ENCODE measurements at places on chromosomes 1 and 21.
A peak's percentile ranks its signal among the peaks of the same experiment; 100 is the strongest.

DNA sequence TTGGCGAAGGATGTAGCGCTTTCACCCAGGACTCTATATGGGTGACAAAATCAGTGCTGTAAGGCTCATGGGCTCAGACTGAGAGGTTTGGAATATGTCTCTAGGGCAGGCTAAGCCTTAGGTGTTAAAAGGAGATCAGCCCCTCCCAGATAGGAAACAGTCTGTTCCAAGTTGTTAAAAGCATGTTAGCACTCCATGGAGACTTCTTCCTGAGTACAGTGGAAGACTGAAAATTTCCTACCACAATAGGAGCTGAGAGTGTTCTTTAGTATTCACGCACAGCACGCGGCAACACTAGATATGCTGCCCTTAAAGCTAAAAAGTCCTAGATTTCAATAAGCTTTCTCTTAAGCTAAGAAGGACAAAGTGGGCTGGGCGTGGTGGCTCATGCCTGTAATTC lies 122.1 kb downstream of the TRABD2B start:
- no peaks in the 10 kb centered on the region for H3K4me1 ChIP-seq
- DNase-seq = no peak
- H3K4me3 ChIP-seq = no peak overlapping the region
- no peaks in the 10 kb centered on the region for H3K36me3 ChIP-seq

GRCh38 chr1:94808669-94809068 lies 11.5 kb upstream of the SLC44A3 start:
- no peak for DNase-seq
- H3K36me3 ChIP-seq = no peaks in the 10 kb centered on the region
- H3K4me3 ChIP-seq = no peak overlapping the region
- no peak overlapping the region for H3K27ac ChIP-seq
- H3K4me1 ChIP-seq = peaks cover 26% of the 10 kb centered on the region

GRCh38 chr1:27481994-27482620 lies 7.9 kb downstream of the WASF2 start:
- H3K36me3 ChIP-seq = peaks cover 34% of the 10 kb centered on the region
- no peak overlapping the region for H3K4me3 ChIP-seq
- H3K27ac ChIP-seq = no peak overlapping the region
- DNase-seq = no peak
- peaks cover 36% of the 10 kb centered on the region for H3K4me1 ChIP-seq
- no peaks in the 10 kb centered on the region for H3K27me3 ChIP-seq

GRCh38 chr1:17239420-17239819 lies 9.5 kb upstream of the PADI3 start:
- H3K4me3 ChIP-seq = no peak overlapping the region
- no peak overlapping the region for H3K27ac ChIP-seq
- no peaks in the 10 kb centered on the region for H3K4me1 ChIP-seq
- H3K36me3 ChIP-seq = no peaks in the 10 kb centered on the region

DNA sequence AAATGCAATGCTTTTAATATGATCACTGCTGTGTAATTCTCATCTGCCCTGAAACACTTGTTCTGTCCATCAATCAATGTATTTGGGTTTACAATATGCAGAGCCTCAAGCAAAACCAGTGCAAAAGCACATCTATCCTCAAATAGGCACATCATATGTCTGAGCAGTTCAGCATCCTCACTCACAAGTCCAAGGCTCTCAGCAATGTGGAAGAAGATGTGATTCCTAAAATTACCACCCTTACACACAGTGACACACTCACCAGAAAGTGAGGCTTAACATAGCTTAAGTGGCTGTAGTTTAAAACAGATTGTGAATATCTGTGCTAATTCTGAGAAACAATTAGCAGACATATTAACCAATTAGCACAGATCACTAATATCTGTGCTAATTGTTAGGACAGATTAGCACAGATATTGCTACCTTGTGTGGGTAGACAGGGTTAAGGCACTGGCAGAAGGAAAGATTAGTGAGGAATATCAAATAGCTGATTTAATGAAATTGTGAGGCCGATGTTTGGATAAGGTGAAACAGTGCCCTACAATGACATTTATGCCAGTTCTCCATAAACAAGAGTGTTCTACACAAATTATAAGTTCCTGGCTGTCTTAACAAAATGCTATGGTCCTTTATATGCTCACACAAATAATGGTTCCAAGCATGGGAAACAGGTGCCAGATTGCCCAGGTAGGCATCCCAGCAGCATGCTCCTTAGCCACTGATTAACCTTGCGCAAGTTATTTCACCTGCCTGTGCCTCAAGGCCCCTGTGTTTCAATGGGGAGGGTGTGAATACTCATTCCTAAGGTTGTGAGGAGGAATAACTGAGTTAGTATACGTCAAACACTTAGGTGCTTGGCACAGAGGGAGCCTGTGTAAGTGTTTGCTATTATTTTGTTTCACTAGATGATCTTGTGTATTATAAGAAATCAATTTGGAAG lies 41.7 kb downstream of the MRPL39 start:
- DNase-seq = no peak
- H3K36me3 ChIP-seq = peaks cover 64% of the 10 kb centered on the region
- H3K27ac ChIP-seq = peak overlapping the region; percentile 96
- peak overlapping the region; percentile 92 for H3K4me3 ChIP-seq
- H3K4me1 ChIP-seq = peaks cover 81% of the 10 kb centered on the region

GRCh38 chr1:70042090-70042731 lies 163.2 kb downstream of the LRRC40 start:
- DNase-seq = no peak
- H3K4me3 ChIP-seq = no peak overlapping the region
- no peaks in the 10 kb centered on the region for H3K27me3 ChIP-seq
- H3K27ac ChIP-seq = no peak overlapping the region
- H3K36me3 ChIP-seq = no peaks in the 10 kb centered on the region

DNA sequence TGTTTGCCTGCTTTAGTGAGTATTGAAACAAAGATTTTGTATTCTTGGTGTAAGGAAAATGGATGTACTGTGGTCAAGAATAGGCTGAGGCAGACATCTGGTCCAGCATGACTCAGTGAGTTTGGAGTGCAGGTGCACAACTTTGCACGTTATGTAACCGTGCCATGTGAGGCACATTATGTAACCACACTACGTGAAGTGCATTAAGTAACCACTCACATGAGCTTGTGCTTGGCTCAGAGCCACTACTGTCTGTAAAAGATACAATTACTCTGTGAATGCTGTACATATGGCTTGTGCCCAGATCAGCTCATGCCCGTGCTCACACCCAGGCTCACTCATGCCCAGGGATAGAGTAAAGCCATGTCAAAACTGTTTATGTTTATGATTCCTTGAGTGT lies 216.8 kb downstream of the CTH start:
- no peak overlapping the region for H3K4me3 ChIP-seq
- no peaks in the 10 kb centered on the region for H3K4me1 ChIP-seq
- no peaks in the 10 kb centered on the region for H3K27me3 ChIP-seq
- no peaks in the 10 kb centered on the region for H3K36me3 ChIP-seq

GRCh38 chr1:53084589-53084971 lies 22.6 kb downstream of the PODN start:
- no peak overlapping the region for H3K27ac ChIP-seq
- H3K36me3 ChIP-seq = no peaks in the 10 kb centered on the region
- H3K4me1 ChIP-seq = no peaks in the 10 kb centered on the region
- H3K27me3 ChIP-seq = no peaks in the 10 kb centered on the region
- no peak for DNase-seq
- H3K4me3 ChIP-seq = no peak overlapping the region

GRCh38 chr1:36133484-36133883 lies 8.5 kb upstream of the COL8A2 start:
- no peaks in the 10 kb centered on the region for H3K27me3 ChIP-seq
- peaks cover 8% of the 10 kb centered on the region for H3K4me1 ChIP-seq
- peaks cover 19% of the 10 kb centered on the region for H3K36me3 ChIP-seq

GRCh38 chr21:38486221-38486620 lies 12.1 kb downstream of the ERG start:
- no peak overlapping the region for H3K27ac ChIP-seq
- no peak overlapping the region for H3K4me3 ChIP-seq
- H3K36me3 ChIP-seq = no peaks in the 10 kb centered on the region
- no peaks in the 10 kb centered on the region for H3K4me1 ChIP-seq

DNA sequence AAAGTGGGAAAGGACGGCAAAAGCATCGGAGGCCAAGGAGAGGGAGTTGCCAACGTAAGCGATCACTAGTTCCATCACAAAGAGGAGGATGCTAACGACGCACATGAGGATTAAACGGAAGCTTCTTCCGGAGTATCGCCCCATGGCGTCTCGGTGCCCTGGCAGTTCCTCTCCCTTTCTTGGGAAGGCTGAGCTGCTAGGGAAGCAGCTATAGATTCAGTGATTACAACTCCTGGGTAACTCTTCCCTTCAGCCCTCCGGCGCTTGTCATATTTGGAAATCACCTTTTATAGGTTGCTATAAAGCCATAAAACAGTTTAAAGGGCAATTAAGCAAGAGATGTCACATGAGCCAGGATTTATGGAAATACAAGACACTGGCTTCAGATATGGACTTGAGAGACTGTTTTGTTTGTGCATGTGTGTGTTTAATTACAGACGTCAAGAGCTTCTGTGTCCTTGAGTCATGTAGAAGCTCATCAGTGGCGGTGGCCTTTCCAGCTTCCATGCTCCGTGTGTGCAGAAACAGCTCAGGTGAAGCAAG lies 30.6 kb upstream of the SLC30A10 start:
- H3K4me1 ChIP-seq = no peaks in the 10 kb centered on the region
- H3K27me3 ChIP-seq = peaks cover 5% of the 10 kb centered on the region
- H3K27ac ChIP-seq = no peak overlapping the region

GRCh38 chr1:85453640-85454194 lies 11.2 kb downstream of the DDAH1 start:
- H3K4me1 ChIP-seq = no peaks in the 10 kb centered on the region
- H3K27ac ChIP-seq = no peak overlapping the region
- H3K4me3 ChIP-seq = no peak overlapping the region
- DNase-seq = no peak

- H3K27me3 ChIP-seq = no peaks in the 10 kb centered on the region
- DNase-seq = no peak
- no peaks in the 10 kb centered on the region for H3K36me3 ChIP-seq
- H3K4me1 ChIP-seq = no peaks in the 10 kb centered on the region
- H3K27ac ChIP-seq = no peak overlapping the region
These were observed 57.7 kb downstream of the TRIM11 start for GRCh38 chr1:228348708-228349467.

Data from activated CD4-positive, alpha-beta memory T cell treated with anti-CD3 and anti-CD28 coated beads, Interleukin-2, amount 10 ng/mL, durations not matched to agents 7 days and 5 days (primary cell).